ENCODE measurements at places on chromosomes 12 and 14.

- DNase-seq = no peak
These were observed 28.0 kb upstream of the ADIPOR2 start for GRCh38 chr12:1662761-1663439.

DNA sequence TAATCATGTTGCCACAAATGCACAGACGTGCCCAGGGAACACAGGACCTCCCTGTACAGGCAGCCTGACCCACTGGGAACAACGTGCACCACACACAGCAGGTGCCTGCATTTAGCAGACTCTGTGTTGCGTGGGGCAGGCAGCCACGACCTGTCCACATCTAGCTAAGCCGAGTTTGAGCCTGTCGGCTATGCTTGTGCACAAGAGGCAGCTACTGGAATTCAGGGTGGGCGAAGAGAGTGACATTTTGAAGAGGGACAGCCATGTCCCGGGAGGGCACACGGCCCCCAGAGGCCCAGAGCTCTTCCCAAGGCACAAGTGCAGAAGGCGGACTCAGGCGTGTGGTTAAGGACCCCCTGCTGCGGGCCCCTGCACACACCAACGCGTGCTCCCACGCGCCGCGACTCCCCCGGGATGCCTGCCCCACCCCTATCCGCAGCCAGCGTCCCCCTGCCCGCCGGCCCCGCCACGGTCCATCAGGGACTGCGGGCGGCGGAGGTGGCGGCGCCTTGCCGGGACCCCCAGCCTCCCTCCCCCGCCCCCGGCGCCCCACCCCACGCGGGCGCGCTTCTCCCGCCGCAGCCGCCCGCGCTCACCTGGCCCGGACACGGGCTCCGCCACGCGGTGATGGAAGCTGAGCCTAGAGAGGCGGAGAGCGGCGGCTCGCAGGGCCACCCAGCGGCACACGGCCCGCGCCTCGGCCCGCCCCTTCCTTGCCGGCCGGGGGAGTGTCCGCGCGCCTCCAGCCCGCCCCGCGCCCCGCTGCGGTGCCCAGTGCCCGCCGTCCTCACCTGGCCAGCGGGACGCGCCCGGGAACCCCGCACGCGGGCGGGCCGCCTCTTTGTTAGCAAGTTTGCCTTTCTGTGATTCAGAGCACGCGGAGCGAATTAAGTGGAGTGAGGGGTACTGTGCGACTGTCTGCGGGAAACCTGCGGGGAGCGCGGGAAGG is 125.3 kb upstream of the PRMT8 start:
- no peak for DNase-seq

GRCh38 chr12:108305520-108305919 is 33.6 kb downstream of the CMKLR1 start:
- DNase-seq = no peak

DNA sequence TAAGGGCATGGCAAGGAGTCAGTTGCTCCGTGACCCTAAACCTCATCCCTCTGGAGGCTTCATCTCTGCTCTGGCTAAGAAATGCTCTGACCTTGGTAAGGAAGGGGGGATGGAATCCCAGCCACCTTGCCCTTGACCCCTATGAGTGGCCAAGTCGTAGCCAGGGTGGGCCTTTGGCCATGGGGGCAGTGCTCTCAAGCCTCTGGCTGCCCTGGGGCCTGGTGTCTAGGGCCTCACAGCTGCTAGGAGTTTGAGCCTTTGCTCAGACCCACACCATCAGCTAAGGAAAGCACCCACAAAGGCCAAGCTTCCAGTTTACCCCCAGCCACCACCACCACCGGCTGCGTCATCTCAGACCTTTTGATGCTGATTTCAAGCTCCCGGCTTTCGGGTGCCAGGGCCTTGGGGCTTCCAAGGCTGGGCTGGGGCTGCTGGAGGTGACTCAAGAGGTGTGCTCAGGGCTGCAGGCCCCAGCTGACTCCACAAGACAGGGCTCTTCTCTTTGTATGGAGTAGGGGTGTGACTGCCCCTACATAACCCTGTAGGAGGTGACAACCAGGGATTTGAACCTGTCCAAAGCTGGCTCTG is 3.7 kb downstream of the ASB2 start:
- DNase-seq = no peak

- DNase-seq = no peak
These were observed 106.9 kb upstream of the DYRK2 start for GRCh38 chr12:67541625-67541991.

DNA sequence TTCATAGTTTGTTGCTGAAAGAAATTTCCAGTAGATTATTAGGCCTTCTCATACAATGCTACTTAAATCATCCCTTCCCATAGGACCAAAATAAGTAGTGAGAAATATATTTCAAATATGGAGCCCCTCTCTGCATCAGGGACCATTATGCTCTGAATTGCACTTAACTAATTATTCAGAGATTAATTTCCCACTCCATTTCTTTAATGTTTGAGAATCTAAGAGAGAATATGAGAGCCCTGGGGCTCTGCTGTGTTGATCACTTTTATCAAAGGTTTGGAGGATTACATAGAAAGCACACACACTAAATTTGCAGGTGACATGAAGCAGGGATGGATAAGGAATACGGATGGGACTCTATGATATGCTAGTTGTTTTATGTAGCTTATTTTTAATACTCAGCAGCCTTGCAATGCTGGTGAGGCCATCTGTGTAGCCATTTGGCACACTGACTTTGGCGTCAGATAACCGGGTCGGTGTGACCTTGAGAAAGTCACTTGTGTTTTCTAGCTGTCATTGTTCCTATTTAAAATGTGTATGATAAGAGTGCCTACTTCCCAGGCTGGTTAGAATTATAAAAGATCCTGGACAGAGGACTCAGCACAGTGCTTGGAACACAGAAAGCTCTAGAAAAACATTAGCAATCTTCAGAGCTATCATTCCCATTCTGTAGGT is 49.9 kb upstream of the FBXO21 start:
- no peak for DNase-seq

GRCh38 chr14:55807053-55807880 is 227.3 kb downstream of the KTN1 start:
- DNase-seq = peak; percentile 57

DNA sequence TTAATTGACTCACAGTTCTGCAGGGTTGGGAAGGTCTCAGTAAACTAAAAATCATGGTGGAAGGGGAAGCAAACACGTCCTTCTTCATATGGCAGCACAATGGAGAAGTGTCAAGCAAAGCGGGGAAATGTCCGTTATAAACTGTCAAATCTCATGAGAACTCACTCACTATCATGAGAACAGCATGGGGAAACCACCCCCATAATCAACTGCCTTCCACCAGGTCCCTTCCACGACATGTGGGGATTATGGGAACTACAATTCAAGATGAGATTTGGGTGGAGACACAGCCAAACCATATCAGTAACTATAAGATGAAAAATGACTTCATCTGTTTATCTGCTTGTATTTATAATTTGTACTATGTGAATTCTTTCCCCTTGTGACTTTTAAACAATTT is 577.6 kb upstream of the MDGA2 start:
- no peak for DNase-seq

DNA sequence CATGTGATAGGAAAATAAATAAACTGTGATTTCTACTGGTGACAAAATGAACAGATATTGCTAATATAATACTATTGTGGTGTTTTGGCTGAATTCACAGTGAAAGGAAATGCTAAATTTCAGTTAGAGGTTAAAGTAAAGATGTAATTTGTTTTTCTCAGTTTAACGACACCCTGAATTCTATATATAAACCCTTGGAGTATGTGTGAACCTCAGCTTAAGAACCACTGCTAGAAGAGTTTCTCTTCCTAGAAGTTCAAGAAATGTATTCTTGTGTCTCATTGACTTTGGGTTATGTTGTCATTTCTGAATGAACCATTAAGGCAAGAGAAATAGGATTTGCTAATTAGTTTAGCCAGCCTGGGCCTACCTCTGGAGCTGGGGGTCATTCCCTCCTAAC is 8.2 kb downstream of the FBXO34 start:
- DNase-seq = no peak

DNA sequence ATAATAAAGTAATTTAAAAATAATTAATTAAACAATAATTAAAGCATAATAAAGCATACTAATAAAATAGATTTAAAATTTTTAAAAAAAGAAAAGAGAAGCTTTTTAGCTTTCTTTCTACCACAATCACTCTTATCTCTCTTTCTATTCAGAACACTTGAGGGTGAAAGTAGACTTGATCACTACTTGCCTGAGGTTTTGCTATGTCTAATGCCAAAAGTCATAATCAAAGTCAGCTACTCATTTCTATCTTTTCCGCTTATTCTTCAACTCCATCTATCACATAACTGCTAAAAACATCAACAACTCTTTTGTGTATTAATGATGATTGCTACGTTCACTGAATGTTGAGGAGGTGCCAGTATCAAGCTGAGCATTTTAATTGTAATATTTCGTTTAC is 202.0 kb upstream of the KRR1 start:
- no peak for DNase-seq

DNA sequence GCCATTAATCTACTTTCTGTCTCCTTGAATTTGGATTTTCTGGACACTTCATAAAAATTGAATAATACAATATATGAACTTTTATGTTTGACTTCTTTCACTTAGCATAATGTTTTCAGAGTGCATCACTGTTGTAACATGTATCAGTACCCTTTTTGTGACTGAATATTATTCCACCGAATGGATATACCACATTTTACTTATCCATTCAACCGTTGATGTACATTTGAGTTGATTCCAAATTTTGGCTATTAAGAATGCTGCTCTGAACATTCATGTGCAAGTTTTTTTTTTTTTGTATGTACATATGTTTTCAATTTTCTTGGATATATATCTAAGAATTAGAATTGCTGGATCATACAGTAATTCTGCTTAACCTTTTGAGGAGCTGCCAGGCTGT is 43.2 kb downstream of the CPSF2 start:
- no peak for DNase-seq

GRCh38 chr12:79691511-79692248 is 916 bp upstream of the PAWR start:
- no peak for DNase-seq

- DNase-seq = no peak
These were observed 178.1 kb upstream of the VASH1 start for GRCh38 chr14:76583174-76583573.

DNA sequence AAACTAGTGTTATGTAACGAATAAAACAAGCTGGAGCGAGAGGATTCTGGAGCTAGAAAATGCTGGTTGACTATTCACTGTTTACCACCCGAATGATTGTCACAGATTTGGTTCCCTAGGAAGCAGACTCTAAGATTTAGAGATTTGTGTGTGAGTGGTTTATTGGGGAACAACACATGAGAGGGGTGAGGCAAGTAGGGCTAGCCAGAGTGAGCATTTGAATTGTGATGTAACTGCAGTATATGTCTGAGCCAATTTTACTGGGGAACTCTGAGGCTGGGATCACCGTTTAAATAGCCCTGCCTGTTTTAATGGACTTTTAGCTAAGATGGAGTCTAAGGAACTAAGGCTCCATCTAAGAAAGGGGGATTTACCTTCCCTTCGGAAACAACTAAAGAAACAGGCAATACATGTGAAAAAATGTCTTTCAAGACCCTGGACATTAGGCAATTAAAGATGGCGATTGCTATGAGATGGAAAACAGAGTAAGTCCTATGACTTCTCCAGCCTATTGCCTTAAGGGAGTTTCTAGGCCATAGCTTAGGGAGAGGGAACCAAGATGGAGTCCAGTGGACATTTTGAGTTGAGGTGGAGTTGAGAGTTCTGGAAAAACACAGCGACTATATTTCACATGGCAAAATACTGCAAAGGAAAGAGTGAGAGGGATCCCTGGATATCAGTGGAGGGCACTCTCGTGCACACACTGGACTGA is 6.3 kb downstream of the MGP start:
- no peak for DNase-seq

DNA sequence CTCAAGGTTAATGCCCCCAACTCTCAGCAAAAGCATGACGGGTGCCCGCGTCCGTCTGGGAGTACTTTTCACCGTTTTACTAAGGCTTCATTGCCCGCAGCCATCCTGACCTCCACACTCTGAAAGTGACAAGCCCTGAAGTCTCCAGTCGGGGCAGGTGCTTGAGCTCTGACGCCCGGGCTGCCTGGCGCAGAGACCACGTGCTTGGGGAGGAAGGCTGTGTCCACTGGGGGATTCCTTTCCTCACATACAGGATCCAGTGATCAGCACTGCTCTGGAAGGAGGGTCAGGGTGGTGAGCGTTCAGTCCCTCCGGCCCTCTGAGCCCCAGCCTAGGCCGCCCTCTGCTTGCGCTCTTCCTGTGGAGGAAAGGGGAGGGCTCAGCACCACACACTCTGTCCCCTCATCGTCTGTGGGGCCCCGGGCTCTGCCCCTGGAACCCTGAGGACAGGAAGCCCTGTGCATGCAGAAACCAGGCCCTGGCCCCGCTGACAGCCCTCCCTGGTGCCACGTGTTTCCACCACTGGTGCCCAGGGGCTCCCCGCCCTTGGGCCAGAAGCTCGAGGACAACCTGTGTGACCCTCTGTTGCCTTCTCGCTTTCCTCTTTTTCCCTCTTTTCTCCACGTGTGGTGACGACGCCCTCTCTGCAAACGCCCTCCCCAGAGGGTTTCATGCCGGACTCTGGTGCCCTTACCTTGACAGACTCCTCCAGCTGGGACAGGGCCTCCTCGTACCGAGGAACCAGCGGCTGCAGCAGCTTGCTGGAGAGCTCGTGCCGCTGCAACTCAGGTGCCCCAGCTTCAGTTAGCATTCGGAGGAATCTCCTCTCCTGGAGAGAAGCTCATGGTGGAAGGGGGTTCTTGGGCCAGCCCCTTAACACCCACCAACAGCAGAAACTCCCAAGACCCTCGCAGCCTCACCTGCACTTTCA is 4.9 kb downstream of the DDX51 start:
- DNase-seq = no peak

DNA sequence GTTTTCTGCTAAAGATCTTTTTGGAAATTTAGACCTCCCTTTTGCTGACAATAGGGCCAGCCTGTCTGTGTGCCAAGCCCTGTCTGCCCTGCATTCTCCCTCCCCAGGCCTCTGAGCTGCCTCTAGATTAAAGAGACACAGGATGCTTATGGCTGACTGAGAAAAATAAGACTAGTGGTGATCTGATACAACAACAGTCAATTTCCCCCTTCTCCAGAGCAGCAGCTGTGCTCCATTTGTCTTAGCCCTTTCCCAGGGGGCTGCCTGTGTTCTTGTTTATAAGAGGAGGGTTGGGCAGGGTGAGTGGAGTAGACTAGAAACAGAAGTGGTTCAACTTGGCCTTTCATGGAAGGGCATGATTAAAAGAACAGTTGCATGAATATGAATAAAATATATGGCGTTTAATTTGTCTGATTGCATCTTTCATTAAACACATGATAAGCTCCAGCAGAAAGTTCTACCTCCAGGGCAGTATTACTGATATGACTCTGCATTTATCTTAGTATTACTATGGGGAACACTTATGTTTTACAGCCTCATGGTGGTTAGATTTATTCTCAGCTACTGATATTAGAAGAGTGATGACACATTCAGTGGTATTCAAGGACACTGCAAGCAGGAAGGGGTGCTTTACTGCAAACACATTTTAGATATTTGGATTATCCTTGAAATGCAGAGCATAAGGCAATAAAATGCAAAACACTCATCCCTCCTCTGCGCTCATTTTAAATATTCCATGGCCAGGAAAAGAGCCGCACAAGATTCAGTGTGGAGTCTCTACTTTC is 150.2 kb upstream of the CLEC14A start:
- DNase-seq = no peak

DNA sequence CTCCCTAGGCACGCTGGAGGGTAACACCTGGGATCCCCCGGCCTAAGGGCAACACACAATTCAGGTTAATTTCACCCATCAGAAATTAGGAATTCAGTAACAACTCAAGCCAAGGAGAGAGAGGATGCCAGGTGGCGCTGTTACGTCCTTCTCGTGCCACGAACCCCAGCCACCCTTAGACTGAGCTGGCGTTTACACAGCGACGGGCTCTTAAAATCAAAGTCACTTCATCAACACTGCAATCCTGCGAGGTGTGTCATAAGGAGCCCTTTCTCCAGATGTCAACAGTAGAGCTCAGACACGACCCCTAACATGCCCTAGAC is 110.6 kb upstream of the TMEM132D start:
- DNase-seq = no peak

- DNase-seq = no peak
These were observed 299.2 kb downstream of the GLT1D1 start for GRCh38 chr12:129152351-129153104.
